ENCODE measurements at places on chromosomes 2 and 18. TPM values are rescaled to one million over a fixed set of nuclear protein-coding genes. Genes with fewer than 3 reads are reported as not detected.

COL4A4 gene
- not detected for total RNA-seq

HOXD3 gene
- total RNA-seq, result not detected

GRCh38 chr18:59715445-59715844 lies 18.2 kb upstream of the CCBE1 start:
- H3K27ac ChIP-seq, result no peak overlapping the region
- no peak for DNase-seq
- no peaks in the 10 kb centered on the region for H3K36me3 ChIP-seq
- no peaks in the 10 kb centered on the region for H3K4me1 ChIP-seq
- no peak overlapping the region for H3K4me3 ChIP-seq
- peaks cover 2% of the 10 kb centered on the region for H3K27me3 ChIP-seq

GRCh38 chr18:61400716-61401115 lies 67.5 kb downstream of the CDH20 start:
- peaks cover 6% of the 10 kb centered on the region for H3K27me3 ChIP-seq
- no peak for DNase-seq
- no peak overlapping the region for H3K4me3 ChIP-seq
- no peaks in the 10 kb centered on the region for H3K36me3 ChIP-seq
- H3K4me1 ChIP-seq, result no peaks in the 10 kb centered on the region

FNDC4 gene
- total RNA-seq, result not detected

IL1RN gene
- 1.2 TPM for total RNA-seq

All from activated naive CD4-positive, alpha-beta T cell treated with anti-CD3 and anti-CD28 coated beads for 36 hours (primary cell).